GM10248 (cell line): ENCODE measurements at places on chromosomes 7 and 10.

GRCh38 chr7:92161271-92161670 lies 17.7 kb downstream of the LRRD1 start:
- no peak for DNase-seq

DNA sequence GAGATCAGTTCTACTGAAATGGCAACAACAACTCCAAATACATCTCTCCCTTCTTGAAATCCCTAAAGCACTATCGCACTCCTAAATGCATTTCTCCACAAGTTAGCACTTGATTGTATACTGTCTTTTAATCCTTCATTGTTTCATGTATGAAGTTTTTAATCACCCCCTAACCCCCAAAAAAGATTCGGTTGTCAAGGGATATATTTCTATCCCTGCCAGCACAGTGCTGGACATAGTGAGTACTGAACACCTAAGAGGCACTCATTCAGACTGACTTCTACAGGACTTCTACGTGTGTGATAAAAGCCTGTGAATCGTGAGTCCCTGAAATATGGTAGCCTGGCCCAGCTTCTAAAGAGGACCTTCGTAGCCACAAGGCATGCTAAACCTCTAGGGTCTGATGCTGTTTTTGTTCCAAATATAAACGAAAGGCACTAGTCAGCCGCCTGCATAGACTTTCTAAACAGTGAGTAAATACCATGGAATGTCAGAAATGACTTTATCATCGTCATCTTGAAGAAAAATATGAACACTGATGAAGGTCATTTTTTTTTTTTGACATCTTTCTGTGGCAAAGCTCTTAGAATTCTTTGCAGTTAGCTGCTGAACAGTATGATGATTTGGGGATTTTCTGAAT lies 14.6 kb upstream of the ZSCAN21 start:
- no peak for DNase-seq

DNA sequence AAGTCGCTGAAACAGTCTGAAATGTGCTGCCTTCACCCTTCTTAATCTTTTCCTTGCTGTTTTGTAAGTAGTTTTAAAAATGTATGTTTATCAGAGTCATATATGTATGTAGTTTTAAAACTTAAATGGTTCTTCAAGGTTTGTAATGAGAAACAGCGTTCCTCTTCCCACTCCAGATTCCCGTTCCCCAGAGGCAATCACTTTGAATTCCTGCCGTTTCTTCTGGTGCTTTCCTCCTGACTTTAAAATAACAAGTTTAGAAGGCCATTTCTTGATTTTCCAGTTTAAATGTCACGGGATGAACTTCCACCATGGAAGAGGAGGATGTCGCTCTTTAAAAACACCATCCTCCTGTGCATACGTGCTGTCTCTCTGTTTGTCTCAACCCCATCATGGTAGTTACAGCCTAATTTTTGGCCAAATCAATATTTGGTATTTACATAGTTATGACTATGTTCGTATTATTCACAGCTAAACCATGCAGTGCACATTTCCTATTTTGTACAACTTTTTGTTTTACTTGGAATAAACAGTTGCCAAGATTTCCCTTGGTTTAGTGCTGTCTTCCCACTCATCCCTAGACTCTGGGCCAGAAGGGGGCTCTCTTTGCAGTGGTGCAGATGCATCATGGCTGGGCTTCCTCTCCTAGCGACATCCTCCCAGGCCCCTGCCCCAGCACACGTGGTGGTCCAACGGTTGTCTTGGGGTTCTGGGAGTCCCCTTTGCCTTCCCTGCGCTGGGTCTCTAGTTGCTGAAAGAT lies 151.4 kb downstream of the PTPN20 start:
- no peak for DNase-seq

GRCh38 chr10:47133871-47134570 lies 166.0 kb upstream of the GDF10 start:
- no peak for DNase-seq

DNA sequence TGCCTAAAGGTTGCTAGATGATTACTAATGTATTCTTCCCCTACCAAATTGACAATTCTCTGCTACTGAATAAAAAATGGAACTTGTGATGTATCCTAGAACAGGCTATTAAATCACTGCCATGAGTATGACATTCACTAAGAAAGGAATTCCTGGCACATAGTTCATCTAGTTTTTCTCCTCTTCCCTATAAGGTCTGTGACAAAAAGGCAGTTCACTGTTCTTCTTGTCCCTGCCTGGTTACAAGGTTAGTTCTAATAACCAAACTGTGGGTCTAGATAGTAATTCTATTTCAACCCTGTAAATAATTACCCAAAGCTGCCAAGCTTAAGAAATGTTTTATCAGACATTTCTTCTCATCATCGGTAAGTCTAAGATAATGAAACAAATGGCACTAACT lies 245.6 kb downstream of the BICC1 start:
- DNase-seq, result no peak

GRCh38 chr7:49812534-49812933 lies 39.1 kb downstream of the VWC2 start:
- DNase-seq, result no peak
